ENCODE measurements at places on chromosomes 7 and 10.
A peak's percentile ranks its signal among the peaks of the same experiment; 100 is the strongest.

DNA sequence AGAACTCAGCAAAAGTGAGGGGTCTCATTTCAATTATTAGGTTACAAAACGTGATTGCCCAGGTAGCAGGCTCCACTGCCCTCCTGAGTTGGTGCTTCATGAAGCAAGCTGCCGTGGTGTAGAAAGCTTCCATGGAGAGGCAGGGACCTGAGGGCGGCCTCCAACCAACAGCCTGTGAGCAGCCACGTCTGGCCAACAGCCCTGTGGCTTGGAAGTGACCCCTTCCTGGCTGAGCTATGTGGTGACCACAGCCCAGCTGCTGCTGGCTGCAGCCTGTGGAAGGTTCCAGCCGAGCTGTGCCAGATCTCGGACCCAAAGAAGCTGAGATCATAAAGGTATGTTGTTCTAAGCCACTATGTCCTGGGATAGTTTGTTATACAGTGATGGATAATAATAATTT, 122.5 kb upstream of the KLF6 start:
- no peak for DNase-seq

DNA sequence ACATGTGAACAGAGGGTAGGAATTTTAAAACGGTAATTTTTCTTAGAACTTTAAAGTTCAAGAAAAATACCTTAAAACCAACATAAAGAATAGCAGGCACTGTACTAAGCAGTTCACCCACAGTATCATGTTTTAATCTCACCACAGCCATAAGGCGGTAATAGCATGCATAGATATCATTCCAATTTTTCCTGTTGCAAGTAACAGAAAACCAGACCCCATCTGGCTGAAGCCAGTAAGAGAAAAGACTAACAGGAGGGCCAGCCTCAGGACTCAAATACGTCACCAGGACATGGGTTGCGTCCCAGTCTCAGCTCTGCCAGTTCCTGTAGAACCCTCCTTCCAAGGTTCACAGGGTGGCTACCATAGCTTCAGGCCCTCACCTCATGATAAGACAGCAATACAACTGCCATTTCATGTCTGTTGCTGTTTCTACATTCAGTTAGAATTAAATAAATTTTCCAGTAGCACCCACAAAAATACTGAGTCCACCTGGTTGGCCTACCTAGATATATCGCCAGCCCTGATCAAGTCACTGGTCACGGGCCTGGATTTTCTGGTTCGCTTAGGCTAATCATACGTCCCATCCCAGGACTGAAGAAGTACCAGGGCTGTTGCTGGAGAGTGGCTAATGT, 2.0 kb upstream of the RNF32 start:
- no peak for DNase-seq

DNA sequence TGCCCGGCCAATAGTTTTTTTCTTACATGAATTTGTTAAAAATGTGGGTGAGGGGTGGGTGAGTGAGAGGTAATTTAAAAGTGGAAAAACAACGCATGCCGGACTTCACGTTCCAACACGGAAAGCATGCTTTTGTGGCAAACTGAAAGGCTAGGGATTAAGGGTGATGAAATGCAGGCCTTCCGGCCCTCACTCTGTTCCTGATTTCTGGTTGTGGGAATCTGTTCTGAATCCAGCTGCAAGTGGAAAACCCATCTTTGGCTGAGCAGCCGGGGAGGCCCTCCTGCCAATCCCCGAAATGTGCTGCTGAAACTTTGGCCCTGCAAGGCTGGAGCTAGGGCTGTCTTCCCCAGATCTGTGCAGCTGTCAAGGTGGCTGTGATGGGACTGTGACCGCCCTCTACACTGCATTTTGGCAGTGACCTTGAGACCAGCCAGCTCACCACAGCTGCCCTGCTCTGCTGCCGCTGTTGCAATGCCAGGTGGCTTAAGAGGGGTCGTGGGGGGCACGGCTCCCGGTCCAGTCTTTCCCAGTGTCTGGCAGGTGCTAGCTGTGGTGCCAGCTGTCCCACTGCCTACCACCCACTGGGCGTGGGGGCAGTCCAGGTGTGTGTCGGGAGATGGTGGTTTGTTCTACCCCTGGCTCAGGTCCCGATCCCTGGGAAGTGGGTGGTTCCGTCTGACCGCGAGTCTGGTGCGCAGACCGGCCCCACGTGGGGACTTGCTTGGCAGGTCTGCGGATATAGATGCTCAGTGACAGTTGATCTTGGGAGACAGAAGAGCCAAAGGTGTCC, 39.0 kb downstream of the TET1 start:
- DNase-seq, result peak; percentile 46

- DNase-seq, result no peak
These were observed at the start of gene HTRA1 for GRCh38 chr10:122461367-122461728. TSS of gene HTRA1 (plus strand) at chr10:122461553. CDS start at chr10:122461653, 100 bp downstream.

GRCh38 chr10:87960230-87960629, 96.8 kb downstream of the PTEN start:
- no peak for DNase-seq

DNA sequence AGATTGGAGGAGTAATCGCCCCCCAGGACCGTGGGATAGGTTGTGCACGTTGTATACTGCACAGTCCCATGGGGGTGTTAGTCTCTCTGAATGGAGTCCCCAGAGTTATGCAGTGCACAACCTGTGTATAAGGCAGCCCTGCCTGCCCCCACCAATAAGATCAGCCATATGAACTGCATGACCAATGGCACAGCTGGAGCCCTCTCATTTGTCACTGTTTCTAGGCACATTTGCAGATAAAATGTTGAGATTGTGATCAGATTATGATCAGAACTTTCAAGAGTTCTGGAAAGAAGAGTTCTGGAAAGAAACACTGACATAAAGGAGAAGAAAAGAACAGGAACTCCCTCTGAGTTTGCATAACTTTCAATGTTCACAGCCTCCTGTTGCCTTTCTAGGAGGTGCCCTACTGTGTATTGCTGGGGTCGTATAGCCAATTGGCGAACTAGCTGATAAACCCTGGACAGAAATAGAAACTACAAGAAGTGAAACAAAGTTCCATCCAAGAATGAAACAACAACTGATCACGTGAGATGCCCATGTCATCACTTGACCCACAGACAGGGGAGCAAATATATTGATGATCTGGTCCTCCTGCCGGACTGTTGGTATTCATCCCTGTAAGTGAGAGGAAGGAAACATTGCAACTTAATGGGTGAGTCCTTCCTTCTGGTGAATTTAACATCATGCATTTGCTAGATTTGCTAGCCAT, 49.6 kb upstream of the TOMM7 start:
- DNase-seq, result no peak

- no peak for DNase-seq
These were observed 49.5 kb upstream of the CREB5 start for GRCh38 chr7:28362812-28363211.

DNA sequence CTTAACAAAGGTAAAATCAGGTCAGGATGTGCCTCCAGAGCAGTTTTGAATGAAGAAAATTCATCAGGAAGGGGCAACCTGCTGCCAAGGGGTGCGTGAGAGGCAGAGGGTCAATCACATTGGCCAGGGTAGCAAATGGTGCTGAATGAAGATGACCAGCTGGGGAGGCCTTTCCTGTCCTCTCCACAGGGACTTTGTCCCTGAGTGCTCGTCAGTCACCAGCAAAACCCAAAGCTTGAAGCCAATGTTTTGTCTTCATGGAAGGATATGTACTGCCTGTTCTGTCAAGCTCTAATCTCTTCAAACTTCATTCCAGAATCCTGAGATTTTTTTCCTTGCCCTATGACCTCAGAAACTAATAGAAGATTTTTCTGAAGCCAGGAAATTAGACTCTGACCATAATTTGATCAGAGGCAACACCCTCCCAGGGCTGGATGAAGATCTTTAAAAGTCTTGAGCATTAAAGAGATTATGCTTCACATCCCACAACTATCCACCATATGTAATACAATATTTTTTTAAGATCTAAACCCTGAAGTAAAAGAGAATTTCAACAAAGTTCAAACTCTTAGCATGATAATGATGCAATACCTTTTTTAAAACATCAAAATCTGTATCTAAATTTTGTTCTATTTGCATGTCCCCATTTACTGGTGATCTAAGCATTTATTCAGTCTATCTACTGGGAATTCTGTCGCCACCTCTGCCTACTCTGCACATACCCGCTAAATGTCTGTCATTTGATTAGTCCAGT, 243.0 kb downstream of the SNX13 start:
- no peak for DNase-seq

DNA sequence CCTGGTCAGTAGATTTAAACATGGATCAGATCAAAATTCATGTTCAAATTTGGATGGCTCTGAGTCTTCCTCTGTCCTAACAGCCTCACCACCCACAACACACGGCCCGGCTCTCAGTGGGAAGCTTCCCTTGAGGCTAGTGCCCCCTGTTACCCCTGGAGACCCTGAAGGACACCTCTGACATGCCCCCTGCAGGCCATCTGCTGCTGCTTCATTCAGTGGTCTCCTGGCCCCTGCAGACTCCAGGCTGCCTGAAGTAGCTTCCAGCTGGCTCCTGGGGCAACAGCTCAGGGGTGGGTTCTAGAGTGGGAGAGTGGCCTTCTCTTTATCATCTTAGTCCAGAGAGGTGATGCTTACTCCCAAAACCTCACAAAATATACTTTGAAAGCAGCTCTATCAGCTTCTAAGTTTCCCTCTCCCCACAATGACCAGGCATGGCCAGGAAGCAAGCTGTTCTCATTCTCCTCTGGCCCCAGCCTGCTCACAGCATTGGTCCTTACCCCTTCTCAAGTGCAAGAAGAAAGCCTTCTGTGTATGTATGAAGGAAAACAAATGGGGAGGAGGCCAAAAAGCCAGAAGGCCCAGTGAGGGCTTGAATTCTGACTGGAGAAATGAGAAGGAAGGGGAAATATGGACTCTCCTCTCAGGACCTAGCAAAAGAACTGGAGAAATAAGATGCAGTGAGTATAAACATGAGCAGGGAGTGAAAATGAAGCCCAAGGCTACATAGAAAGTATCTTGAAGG, 189.6 kb upstream of the INHBA start:
- DNase-seq, result no peak

DNA sequence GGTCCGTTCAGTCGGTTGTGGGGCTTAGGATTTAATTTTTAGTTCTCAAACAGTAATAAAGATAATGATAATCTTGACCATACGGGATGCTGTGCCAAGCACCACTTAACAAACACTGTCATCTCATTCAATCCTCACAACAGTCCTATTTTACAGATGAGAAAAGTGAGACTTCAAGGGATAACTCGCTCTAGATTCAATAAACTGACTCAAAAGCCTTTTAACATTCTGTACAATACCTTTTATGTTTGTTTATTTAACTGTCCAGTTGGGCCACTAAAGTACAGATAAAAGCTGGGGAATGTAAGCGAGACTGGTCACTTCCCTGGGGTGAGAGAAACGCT, 437 bp upstream of the CFAP69 start:
- no peak for DNase-seq

DNA sequence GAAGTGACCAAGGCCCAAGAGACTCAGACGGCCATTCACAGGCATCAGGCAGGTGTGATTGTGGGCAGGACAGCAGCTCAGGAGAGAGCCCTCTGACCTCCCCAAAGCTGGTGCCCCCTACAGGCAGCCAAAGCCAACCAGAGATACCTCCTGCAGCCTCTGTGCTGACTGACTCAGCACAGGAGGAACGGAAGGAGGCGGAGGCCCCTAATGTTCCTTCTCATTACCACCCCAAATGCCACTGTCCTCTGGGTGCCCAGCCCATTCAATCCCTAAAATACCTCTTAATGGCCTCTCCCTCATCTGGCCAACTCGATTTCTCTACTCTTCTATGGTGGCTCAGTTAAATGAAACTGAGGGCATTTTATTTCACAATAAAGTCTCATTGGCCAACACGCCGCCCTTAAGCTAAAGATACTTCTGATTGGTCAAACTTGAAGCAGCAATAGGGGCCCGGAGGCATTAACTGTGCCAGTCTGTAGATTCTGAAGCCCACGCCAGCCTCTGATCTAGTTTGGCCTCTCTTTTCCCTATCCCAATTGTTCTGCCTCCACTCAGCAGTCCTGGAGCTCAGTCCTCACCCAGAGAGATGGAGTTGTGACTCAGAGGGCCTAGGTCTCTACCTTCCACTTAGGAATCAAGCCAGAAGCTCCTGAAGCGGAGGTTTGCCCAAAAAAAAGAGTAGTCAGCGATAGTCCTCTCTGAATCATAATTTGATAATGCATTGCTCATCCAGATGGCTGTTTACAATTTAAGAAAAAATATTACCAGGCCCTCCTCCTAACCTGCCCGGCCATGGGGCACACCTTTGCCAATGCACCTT, 1.2 kb downstream of the CYREN start:
- no peak for DNase-seq

GRCh38 chr10:13822490-13822889, 235.7 kb downstream of the PRPF18 start:
- DNase-seq, result no peak

GRCh38 chr7:27146491-27147198, 929 bp downstream of the HOXA6 start:
- no peak for DNase-seq

GRCh38 chr10:129993621-129994020, 29.5 kb upstream of the EBF3 start:
- DNase-seq, result no peak

DNA sequence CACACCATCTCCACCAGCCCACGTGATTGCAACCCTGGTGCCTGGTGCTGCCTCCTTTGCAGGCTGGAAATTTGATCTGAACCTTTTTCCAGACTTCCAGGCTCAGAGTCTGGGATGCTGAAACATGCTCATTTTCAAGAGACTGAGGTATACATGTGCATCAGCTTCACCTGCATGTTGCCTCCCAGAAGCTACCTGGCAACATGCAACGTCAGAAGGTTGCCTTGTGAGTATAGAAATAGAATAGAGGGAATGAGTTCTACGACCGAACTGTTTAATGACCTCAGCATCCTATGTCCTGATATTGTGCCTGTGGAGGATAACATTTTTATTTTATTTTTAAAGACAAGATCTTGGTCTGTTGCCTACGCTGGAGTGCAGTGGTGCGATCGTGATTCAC, 1.9 kb upstream of the ZNF212 start:
- DNase-seq, result no peak

DNA sequence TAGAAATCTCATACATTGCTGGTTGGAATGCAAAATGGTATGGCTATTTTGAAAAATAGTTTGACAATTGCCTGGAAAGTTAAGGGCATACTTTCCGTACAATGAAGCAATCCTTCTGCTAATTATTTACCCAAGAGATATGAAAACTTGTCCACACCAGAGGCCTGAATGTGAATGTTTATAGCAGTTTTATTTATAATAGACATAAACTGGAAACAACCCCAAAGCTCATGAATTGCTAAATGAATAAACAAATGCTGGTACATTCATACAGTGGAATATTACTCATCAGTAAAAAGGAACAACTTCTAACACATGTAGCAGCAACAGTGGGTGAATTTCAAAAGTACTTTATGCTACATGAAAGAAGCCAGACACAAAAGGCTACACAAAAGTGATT, 42.7 kb downstream of the MMRN2 start:
- DNase-seq, result no peak

- no peak for DNase-seq
These were observed 41.8 kb upstream of the TSPAN13 start for GRCh38 chr7:16711730-16712129.

DNA sequence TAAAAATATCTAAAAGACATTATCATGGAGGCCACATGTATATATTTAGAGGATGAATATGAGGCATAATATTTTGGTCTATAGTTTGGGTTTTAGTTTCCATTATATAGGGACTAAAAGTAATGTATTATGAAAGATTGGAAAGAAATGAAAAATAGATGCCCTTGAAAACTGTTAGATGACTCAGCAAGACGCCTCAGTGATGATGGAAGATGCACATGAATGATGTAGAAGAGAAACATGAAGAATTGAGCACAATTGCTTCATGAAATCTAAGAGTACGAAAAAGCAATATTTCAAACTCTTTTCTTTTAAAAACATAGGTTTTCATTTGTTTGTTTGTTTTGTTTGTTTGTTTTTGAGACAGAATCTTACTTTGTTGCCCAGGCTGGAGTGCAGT, 89.8 kb downstream of the ARL4A start:
- DNase-seq, result no peak

GRCh38 chr10:113019096-113019495, 69.0 kb downstream of the TCF7L2 start:
- DNase-seq, result no peak
